H7 (cell line): ENCODE measurements at places on chromosomes 7 and 10. TPM values are rescaled to one million over a fixed set of nuclear protein-coding genes. Genes with fewer than 3 reads are reported as not detected.

KCNIP2 gene
- 2.3 and 5.9 TPM in 2 replicates for total RNA-seq

TRIM50 gene
- total RNA-seq, result 0.11 TPM in 1 of 2 replicates, not detected in the other

GRCh38 chr10:13593535-13593934 is 6.8 kb downstream of the PRPF18 start:
- DNase-seq, result no peak

DNA sequence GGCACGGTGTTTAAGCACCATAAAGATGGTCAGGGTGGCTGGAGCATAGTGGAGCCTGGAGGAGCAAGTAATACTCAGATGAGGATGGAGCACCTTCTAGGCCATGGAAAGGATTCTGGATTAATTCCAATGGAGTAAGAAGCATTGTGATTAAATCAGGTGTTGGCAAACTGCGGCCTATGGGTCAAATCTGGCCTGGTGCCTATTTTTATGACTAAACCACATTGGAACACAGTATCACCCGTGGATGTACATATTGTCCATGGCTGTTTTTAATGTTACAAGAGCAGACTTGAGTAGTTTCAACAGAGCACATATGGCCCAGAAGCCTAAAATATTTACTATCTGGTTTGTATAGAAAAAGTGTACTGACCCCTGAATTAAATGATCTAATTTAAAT is 49.9 kb upstream of the TMEM248 start:
- DNase-seq, result no peak

- peak; percentile 28 for DNase-seq
These were observed 35.0 kb downstream of the KIF11 start for GRCh38 chr10:92627845-92628480.
